Breast epithelium (tissue), 4 donors: ENCODE measurements at places on chromosomes 16 and 17. TPM values are rescaled to one million over a fixed set of nuclear protein-coding genes. Genes with fewer than 3 reads are reported as not detected.

The KCNJ2 gene
- total RNA-seq = 8.8 TPM

GRCh38 chr17:79019632-79020584 is 4.1 kb upstream of the C1QTNF1 start:
- peak overlapping the region; percentile 9 for H3K27ac ChIP-seq
- H3K4me1 ChIP-seq = peaks cover 7% of the 10 kb centered on the region
- H3K4me3 ChIP-seq = no peak overlapping the region
- H3K36me3 ChIP-seq = no peaks in the 10 kb centered on the region

GRCh38 chr17:51770027-51770759 is 388.3 kb downstream of the CA10 start:
- no peaks in the 10 kb centered on the region for H3K4me1 ChIP-seq
- no peak for DNase-seq
- no peak overlapping the region for H3K27ac ChIP-seq
- H3K27me3 ChIP-seq = no peaks in the 10 kb centered on the region

GRCh38 chr17:29303386-29303785 is 9.4 kb upstream of the NUFIP2 start:
- no peak for DNase-seq
- no peaks in the 10 kb centered on the region for H3K4me1 ChIP-seq
- H3K4me3 ChIP-seq = no peak overlapping the region
- H3K27ac ChIP-seq = no peak overlapping the region
- H3K36me3 ChIP-seq = no peaks in the 10 kb centered on the region
